Activated CD4-positive, CD25-positive, alpha-beta regulatory T cell treated with anti-CD3 and anti-CD28 coated beads, Interleukin-2, amount 50 U/mL, for 24 hours (primary cell): ENCODE measurements at places on chromosomes 12 and 14.

GRCh38 chr12:5206401-5207175 lies 162.9 kb downstream of the KCNA5 start:
- no peak for ATAC-seq

DNA sequence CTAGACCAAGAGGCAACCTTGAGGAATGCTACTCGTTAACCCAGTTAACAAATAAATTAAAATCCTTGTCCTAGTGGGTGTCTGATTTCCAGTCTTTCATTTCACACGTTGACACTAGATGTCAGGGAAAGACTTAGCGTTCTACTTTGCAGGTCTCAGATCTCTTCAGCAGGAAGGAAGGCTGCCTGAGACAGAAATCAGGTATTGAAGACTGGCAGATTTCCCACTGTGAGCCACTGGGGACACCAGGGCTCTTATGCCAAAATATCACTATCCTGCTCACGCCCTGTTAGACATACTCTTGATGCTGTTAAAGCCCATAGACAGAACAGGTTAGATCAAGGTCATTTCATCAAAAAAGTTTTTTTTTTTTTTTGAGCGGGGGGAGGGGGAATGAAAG lies 33.0 kb downstream of the EMP1 start:
- no peak for ATAC-seq

DNA sequence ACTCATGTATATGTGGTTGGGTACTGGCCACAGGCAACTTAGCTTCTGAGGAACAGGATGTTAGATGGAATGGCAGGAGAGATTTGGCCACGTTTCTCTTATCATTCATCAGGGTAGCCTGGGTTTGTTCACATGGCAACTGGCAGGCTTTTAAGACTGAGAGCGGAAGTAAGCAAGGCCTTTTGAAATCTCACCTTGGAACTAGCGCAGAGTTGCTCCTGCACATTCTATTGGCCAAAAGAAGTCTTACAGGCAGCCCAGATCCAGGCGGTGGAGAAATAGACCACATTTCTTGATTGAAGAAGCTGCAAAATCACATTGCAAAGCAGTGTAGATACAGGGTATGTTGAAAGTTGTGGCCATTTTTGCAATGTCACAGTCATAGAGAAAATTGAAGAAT lies 3.7 kb downstream of the CLEC4A start:
- no peak for ATAC-seq

- ATAC-seq: no peak
These were observed 190.8 kb upstream of the ARHGAP5 start for GRCh38 chr14:31886156-31886835.

DNA sequence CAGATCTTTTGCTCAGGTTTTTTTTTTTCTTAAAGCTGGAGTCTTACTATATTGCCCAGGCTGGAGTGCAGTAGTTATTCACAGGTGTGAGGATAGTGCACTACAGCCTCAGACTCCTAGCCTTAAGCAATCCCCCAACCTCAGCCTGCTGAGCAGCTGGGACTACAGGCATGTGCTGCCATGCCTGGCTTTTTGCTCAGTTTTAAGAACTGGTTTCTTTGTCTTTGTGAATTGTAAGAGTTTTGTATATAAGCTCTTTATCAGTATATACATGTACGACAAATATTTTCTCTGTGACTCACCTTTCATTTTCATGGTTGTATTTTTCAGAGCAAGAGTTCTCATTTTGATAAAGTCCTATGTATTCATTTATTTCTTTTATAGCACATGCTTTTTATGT lies 33.3 kb upstream of the C2CD5 start:
- ATAC-seq: no peak

- ATAC-seq: no peak
These were observed 152.9 kb downstream of the SLC41A2 start for GRCh38 chr12:104805186-104805585.

GRCh38 chr14:55118761-55119160 lies 10.3 kb upstream of the LGALS3 start:
- no peak for ATAC-seq

GRCh38 chr12:15532364-15532977 lies 210.2 kb downstream of the PTPRO start:
- peak; percentile 43 for ATAC-seq

DNA sequence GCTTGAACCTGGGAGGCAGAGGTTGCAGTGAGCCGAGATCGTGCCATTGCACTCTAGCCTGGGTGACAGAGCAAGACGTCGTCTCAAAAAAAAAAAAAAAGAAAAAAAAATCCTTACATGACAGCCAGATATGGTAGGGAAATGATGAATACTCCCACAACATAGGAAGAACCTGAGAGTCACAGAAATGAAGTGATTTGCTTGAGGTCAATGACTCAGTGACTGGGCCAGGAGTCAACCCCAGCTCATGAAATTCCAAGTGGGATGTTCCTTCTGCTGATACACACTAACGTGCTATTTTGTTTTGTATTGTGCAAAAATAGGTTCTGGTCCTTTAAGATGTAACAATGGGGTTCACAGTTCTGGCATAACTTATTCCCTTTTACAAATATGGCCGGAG lies 9.0 kb downstream of the RHOF start:
- ATAC-seq: peak; percentile 2

GRCh38 chr12:112182499-112182898 lies 57.1 kb downstream of the TRAFD1 start:
- no peak for ATAC-seq

DNA sequence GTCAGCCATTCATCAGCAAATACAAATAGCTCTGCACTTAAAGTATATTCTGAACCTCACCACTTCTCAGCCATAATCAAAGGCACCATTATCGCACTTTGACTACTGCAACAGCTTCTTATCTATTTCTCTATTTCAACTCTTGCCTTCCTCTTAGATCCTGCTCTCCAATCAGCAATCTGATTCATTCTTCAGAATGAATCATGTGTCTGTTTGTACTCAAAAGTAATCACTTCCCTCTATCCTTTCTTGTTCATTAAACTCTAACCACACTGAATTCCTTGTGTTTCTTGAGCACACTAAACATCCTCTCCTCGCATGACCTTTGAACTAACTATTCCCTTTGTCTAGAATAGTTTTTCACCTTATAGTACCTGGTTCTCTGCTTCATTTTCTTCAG lies 12.8 kb upstream of the OR4E1 start:
- no peak for ATAC-seq

DNA sequence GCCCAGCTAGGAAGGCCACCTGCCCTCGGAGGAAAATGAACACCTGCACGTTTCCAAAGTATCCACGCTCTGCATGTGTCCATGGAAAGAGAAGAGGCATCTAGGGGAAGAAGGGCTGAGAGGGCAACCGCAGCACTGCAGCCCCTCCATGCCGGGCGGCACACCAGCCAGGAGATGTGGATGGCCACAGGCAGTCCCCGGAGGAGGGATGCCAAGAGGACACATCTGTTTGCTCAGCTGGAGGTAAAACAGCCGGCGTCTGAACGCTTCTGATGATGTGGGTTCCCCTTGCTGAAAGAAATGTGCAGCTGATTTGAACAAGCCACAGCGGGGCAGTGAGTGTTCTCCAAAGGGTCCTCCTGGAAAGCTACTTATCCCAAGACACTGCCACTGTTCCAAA lies 34.0 kb downstream of the CHGA start:
- no peak for ATAC-seq

DNA sequence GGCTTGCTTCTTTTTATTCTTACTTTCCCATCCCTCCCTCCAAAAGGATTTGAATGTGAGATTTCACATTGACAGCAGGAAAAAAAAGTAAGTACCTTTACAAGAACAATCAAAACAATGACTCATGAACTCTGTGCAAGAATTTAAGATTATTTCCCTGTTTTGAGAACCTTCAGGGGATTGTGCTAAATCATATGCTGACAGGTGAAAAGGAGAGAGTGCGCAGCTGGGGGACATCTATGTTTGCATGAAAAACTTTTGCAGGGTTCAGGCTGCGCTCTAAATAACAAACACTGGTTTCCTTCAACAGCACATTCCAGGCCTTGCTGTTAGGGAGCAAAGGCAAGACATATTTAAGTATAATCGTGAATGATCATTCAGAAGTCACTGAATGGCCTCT lies 27.3 kb downstream of the RERG start:
- no peak for ATAC-seq

DNA sequence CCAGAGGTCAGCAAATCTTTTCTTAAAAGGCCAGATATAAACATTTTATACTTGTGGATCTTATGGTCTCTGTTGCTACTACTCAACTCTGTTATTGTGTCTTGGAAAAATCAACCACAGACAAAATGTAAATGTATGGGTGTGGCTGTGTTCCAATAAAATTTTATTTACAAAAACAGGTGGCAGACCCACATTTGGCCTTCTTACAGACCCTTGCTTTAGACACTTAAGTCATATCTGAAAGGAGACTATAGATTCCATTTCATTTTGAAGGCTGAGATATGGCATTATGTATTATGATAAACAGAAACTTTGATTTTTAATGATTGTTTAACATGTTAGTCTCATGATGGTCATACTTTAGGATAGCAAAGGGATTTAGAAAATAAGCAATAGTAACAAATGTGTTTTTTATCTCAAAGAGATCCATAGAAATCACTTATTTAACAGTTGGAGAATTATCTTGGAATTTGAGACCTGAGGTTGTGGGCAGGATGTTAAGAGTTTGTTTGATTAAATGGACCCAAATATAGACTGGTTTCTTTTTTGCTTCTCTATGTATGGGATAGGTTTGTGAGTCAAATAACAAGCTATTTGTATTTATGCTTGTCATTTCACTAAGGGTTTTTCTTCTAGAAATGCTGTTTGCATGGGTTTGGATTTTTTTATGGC lies 51.2 kb downstream of the PPFIBP1 start:
- ATAC-seq: no peak

DNA sequence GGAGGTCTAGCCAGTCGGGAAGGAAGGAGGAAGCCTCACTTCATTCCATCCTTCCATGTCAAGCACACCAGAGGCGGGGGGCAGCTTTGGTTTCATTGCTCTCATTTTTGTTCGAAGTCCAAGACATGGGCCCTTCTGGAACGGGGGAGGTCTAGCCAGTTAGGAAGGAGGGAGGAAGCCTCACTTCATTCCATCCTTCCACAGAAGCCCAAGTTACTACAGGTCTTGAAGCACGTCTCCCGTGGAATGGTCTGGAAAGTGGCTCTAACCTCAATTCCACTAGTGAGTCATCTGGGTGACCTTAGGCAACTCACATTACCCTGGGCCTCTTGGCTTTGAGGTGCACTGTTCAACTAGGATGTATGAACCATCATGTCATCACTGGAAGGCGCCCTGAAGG lies 156.3 kb downstream of the NTF3 start:
- ATAC-seq: no peak

DNA sequence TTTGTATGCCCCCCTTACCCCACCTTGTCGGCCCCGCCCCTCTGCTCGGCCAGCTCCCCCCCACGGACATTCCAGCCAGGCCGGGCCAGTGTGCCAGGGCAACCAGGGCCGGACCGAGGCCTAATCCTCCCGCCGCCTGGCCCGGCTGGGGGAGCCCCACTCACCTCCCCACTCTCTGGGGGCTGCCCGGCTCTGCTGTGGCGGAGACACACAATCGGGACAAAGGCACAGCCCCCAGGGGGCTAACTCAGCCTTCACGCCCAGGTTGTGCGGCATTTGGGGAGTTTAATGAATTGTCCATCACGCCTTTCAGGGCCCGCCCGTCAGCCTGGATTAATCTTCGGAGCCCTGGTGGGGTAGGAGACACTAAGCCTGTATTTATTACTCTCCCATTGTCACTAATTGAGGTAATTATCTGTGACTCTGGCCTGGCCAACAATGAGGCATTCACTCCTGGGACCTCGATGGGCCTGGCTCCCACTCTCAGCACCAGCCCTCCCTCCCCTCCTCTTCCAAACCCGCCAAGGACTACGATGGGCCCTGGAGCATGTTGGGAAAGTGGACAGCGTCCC lies 8.7 kb downstream of the WNT1 start:
- ATAC-seq: no peak

DNA sequence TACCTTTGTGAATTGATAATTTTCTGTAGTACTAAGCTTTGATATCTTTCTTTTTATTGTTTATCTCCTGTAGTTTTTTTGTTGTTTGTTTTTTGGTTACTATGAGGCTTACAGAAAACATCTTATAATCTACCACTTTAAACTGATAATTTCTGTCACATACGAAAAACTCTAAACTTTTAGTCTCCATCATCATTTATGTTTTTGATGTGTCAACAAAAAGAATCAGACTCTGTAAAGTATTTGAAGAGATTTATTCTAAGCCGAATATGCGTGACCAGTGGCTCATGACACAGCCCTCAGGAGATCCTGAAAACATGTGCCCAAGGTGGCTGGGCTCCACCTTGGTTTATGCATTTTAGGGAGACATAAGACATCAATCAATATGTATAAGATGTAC lies 167.1 kb upstream of the ARHGAP5 start:
- no peak for ATAC-seq

DNA sequence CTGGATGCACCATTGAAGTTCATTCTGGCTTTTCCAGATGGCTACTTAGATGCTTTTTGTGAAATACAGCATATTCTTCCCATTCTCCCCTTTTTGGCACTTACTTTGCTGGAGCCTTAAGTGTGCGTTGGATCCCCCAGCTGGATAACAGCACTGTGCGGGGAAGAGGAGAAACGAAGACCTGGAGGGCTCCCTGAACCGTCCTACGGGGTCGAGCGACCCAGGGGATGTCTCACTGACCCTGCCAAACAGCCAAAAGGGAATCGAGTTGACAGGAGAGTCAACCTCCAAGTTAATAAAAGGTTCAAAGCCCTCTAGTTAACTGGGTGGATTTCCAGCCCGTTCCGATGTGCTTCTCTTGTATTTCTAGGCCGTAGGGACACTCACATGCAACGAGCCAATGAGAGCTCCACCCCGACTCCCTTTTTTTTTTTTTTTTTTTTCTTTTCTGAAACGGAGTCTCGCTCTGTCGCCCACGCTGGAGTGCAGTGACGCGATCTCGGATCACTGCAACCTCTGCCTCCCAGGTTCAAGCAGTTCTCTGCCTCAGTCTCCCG lies 1.0 kb upstream of the CAMKK2 start:
- no peak for ATAC-seq

- ATAC-seq: no peak
These were observed 6.2 kb upstream of the DDX55 start for GRCh38 chr12:123595729-123596128.

GRCh38 chr12:8449355-8449859 lies 6.4 kb upstream of the CLEC6A start:
- no peak for ATAC-seq

- no peak for ATAC-seq
These were observed 57.1 kb downstream of the NTF3 start for GRCh38 chr12:5489017-5489416.

- ATAC-seq: no peak
These were observed 13.1 kb downstream of the CCDC85C start for GRCh38 chr14:99590746-99591555.

DNA sequence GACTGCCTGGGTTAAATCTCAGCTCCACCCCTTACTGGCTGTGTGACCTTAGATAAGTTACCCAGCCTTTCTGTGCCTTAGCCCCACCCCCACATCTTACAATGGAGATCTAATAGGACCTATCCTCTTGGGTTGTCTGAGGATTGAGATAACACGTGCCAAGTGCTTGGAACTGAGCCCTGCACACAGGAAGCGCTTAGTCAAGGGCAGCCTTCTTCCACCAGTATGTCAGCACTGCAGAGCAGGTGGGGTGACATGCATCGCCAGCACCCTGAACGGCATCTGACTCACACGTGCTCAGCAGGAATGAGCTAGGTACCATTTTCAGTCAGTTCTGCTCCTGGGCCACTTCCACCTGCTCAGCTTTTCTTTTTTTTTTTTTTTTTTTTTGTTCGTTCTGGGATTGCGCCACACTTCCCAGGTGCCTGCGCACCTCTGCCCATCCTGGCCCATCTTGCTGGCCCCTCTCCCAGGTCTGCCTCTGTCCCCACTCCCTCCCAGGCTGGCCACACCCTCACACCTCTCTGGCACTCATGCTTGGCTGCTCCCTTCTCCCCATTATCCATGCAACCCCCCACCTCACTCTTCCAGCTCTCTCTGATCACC lies 19.6 kb downstream of the LGMN start:
- peak; percentile 91 for ATAC-seq
